ENCODE measurements at places on chromosomes 1 and 21.

DNA sequence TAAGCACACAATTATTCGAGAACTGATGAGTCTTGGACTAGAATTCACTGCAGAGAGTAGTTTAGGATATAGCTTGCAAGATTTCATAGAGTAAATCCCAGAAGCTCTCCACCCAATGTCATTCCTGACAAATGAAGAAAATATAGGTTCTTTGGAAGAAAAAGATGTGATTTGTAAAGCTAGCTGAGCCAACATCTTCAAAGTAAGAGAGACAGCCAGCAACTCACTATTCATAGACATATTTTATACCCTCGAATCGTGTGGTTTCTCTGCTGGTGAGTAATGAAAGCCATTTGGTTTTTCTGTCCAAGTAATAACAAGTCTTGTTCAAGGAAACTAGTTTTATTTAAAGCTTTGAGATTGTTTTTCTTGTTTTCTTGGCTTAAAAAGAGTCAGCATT, 165.7 kb upstream of the SYT6 start:
- no peak for DNase-seq

GRCh38 chr1:111489604-111490003, 13.8 kb downstream of the ADORA3 start:
- DNase-seq, result no peak

GRCh38 chr1:27807385-27807784, 23.2 kb upstream of the PPP1R8 start:
- DNase-seq, result no peak

- DNase-seq, result no peak
These were observed 1.2 kb upstream of the ZBTB40 start for GRCh38 chr1:22450351-22451021.

- DNase-seq, result no peak
These were observed 448.3 kb downstream of the PTPRC start for GRCh38 chr1:199087144-199087543.

- peak; percentile 16 for DNase-seq
These were observed 161.7 kb downstream of the FCRL5 start for GRCh38 chr1:157390651-157391050.

GRCh38 chr1:14914351-14914988, 239.1 kb upstream of the TMEM51 start:
- DNase-seq, result no peak

DNA sequence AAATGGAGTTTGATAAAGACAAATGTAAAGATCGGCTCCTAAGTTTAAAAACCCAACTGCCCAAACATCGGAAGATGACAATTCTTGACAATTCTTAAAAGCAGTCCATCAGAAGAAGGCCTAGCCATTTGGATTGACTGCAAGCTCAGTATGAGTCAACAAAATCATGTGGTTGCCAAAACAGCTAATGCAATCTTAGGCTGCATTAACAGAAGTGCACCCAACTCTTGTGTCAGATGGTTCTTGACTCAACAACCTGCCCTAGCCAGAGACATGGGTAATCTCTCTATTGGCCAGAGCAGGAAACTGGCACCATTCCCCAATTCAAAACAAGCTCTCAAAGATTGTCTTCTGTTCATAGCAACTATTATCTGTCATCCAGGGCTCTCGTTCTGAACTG, 9.9 kb upstream of the NCF2 start:
- DNase-seq, result peak; percentile 85

- DNase-seq, result no peak
These were observed 12.4 kb upstream of the PARP1 start for GRCh38 chr1:226420328-226420727.

DNA sequence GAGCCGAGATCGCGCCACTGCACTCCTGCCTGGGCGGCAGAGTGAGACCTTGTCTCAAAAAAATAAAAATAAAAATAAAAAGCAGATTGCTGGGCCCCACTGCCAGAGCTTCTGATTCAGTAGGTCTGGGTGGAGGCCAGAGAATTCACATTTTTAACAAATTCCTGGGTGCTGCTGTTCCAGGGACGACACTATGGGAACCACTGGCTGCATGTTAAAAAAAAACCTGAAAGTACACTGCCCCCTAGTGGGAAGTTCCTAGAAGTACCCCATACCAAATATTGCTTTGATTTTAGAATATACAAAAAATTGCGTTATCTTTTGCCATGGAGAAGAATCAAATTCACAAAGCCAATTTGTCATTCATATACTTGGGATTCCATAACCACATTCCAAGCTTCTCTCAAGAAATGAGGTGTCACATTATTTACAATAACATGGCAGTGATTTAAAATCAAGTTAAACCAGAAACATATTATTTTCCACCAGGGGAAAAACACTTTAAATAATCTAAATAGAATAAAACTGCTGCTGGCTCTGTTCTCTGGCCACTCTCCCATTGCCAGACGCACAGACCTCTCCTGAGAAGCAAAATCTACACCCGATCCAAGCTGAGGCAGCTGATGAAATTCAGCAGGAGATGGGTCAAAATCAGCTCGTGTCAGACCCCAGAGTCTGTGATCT, 27.4 kb downstream of the SYF2 start:
- peak; percentile 43 for DNase-seq

DNA sequence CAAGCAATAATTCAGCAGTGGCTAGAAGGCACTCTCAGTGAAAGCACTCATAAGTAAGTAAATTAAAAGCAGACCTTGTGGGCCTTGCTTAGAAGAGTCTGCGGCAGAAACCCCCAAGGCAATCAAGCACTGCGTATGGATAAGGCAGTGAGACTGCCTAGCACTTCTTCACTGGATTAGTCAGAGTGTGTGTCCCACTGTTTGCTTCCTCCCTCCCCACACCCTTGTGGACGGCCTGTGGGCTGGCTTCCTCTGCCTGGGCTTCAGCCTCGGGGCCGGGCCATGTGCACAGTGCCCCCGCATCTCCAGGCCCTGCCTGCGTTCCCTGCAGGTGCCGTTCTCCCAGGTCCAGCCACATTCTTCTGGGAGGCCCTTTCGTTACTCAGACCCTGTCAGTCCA, 23.8 kb downstream of the AGT start:
- DNase-seq, result no peak

DNA sequence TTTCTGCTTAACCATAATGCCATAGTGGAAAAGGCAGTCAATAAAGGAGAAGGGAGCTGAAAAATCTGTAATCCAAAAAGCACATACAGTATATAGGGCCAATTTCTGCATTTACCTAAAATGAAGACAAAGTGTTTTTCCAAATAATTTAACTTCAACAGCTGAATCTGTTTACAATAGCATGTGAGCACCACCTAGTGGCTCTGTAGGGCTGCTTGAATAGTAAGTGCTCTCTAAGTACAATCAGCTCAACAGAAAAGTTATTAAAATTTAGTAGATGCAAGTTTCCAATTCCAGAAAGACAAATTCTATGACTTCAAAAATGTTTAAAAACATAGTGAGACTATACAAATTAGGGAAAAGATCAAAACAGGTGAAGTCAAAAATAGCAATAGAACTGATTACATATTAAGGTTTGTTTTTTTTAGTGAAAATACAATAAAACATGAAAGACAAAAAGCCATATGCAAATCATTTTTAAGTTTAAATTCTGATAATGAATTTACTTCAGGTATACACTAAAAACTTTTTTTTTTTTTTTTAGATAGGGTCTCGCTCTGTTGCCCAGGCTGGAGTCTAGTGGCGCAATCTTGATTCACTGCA, 220.0 kb downstream of the SETD4 start:
- peak; percentile 89 for DNase-seq

DNA sequence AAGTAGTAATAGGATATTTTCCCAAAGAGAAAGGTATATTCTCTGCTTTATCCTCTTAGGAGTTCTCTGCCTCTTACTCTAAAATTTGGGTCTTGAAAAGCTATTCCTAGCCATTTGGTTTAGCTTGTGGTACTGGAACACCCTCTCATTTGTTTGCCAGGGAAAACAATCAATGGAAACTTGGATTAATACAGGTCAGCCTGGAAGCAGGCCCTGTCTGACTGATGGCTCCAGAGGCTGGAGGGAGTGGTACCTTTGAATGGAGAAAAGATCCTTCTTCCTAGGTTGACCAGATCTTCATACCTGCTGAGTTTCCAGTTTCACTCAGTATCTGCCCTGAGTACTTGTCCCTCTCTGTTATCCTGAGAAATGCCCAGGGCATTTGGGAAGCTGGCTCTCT, 31.7 kb upstream of the IKBKE start:
- no peak for DNase-seq

- DNase-seq, result no peak
These were observed 165.8 kb upstream of the LRRC7 start for GRCh38 chr1:69401879-69402278.

- no peak for DNase-seq
These were observed 175.8 kb downstream of the TNFSF18 start for GRCh38 chr1:172874950-172875349.

DNA sequence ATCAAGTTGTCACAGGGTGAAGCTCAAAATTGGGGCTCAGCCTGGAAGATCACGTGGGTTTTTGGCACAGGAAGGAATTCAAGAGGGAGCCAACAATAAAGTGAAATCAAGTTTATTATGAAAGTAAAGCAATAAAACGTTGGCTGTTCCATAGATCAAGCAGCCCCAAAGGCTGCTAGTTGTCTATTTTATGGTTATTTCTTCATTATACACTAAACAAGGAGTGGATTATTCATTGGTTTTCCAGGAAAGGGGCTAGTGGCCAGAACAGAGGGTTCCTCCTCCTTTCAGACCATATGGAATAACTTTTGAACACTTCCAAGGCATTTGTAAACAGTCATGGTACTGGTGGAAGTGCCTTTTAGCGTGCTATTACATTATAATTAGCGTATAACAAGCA, 723.5 kb upstream of the ADAMTS5 start:
- no peak for DNase-seq

Measured in fibroblast of the conjunctiva (primary cell).